A375 (cell line): ENCODE measurements at places on chromosomes 11 and 22. TPM values are rescaled to one million over a fixed set of nuclear protein-coding genes. Genes with fewer than 3 reads are reported as not detected.

The ASPHD2 gene
- 1.4 and 2.1 TPM in 2 replicates for total RNA-seq

The LDHAL6A gene
- total RNA-seq, result not detected in 2 replicates

The PANX2 gene
- total RNA-seq, result 0.68 and 0.93 TPM in 2 replicates

The EFCAB6 gene
- 0.13 and 0.26 TPM in 2 replicates for total RNA-seq

The GAB4 gene
- not detected in 2 replicates for total RNA-seq

The CTSW gene
- 0.24 and 0.41 TPM in 2 replicates for total RNA-seq

The CDC42EP1 gene
- total RNA-seq, result 7.6 and 10.9 TPM in 2 replicates

The ARVCF gene
- 2.2 and 2.4 TPM in 2 replicates for total RNA-seq

The POU2AF3 gene
- not detected in 2 replicates for total RNA-seq

The OR52H1 gene
- not detected in 2 replicates for total RNA-seq

The PLAAT2 gene
- not detected in 2 replicates for total RNA-seq

The KCNK4 gene
- 0.61 and 0.68 TPM in 2 replicates for total RNA-seq

The UCP3 gene
- total RNA-seq, result 1.6 and 2.2 TPM in 2 replicates
